ENCODE measurements at places on chromosomes 3 and 15.

GRCh38 chr3:119831022-119831421, 49.1 kb downstream of the NR1I2 start:
- no peak for DNase-seq

DNA sequence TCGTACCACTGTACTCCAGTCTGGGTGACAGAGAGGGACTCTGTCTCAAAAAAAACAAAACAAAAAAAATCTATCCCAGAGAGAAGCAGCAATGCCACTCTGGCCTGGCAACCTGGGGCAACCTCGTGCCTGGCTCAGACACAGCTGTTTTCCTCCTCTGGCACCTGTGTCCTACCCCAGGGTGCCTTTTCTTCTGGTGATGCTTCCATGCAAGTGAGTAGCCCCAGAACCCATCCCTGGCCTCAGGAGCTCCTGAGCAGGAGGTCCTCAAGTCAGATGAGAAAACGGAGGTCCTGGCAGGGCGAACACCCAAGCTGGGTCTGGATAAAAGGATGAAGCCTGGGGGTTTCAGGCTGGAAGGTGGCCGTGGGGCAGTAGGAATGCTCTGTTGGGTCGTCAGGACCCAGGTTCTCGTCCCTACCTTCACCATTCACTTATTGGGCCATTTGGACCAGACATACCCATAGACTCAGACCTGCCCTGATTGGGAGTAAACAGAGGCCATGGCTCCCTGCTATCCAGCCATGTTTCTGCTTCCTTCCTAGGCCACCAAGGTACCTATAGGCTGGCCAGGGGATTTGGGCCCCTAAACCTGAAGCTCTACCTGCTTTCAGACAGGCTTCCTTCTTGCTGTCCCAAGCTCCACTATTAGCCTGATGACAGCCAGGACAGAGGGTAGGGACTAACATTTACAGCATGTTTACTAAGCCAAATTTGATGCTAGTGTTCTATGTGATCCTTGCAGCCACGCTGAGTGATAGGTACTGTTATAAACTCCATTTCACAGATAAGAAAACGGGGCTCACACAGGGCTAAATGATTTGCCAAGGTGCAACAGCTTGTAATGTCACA, 102.2 kb downstream of the DAPK2 start:
- no peak for DNase-seq

DNA sequence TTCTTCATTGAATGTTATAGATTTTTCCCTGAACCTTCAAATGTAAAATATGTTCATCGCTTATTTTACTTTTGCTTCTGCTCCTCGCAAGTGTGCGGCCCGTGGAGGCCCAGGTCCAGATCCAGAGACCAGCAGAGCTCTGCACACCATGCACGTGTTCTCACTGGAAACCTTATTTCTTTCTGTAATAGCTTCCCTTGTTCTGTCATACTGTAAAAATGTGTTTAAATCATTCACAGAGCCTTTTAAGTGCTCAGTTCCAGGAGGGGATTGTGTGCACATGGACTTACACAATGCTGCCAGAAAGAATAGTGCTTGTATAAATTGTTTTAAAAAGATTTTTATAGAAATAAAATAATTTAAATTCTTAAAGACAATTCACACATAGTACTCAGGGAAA, 359.3 kb downstream of the GABRG3 start:
- DNase-seq, result no peak

GRCh38 chr3:141854599-141854998, 21.8 kb upstream of the ATP1B3 start:
- DNase-seq, result no peak

- DNase-seq, result no peak
These were observed 665 bp downstream of the GATM start for GRCh38 chr15:45377609-45378148.

- DNase-seq, result no peak
These were observed 9.4 kb downstream of the SLC6A20 start for GRCh38 chr3:45786801-45787495.

DNA sequence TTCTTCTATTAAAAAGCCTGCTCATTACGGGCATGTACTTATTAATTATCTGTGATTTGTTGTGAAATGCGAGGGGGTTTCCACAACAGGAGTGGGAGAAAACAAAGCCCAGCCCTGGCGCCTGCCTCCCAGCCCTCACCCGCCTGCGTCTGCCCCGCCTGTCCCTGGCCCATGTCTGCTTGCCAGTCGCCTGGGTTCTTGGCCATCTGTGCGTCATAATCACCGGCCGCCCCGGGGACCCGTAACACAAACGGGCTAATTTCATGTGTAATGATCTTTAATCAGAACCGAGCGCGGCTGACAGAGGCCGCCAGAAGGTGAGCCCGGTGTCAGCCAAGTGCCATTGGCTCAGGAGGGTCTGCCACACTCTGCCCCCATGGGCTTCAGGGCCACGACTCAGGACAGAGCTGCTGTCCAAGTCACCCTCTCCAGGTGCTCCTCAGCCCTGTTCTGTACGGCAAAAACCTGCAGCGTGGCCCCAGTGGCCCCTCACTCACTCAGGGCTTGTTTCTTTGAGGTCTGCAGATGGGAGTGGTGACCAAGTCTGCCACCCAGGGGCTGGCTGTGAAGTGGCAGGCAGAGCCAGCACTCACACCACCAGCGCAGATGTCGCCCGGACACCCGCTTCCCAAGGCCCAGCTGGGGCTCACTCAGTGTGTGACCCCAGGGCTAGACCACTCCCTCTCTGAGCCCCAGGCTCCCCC, 28.8 kb upstream of the TMEM115 start:
- no peak for DNase-seq

DNA sequence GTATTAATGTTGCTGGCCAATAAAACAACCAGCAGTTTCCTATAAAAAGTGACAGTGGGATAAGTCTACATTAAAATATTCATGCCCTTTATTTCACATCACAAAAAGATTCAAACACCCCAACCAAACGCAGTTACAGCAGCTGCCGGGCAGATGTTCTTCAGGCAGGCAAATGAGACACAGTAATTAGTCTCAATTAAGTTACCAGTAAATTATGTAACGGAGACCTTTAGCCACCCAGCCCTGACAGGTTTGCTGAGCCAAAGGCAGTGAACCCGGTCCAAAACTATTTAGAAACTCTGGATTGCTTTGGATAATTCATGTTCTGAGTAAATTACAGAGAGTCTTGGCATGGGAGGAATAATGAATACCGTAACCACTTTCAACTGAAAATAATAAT, 289.2 kb upstream of the LYSMD4 start:
- DNase-seq, result no peak

DNA sequence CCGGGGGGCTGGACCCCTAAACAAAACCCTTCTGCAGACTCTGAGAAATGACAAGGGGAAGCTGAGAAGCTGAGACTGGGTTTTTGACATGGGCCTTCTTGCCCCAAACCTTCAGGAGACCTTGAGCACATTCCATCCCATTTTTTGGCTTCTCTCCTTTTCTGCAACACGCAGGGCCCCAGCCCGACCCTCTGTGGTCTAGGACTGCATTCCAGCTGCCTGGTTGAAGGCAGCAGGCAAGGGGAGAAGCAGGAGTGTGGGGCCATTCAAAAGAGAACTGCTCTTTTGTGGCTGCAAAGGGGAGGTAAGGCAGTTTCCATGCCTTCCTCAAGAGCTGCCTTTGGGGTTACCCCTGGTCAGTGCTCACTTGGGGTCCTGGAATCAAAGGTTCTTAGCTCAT, 263.0 kb downstream of the TLE3 start:
- DNase-seq, result no peak

GRCh38 chr15:50702762-50703334, 16.3 kb upstream of the TRPM7 start:
- DNase-seq, result no peak

DNA sequence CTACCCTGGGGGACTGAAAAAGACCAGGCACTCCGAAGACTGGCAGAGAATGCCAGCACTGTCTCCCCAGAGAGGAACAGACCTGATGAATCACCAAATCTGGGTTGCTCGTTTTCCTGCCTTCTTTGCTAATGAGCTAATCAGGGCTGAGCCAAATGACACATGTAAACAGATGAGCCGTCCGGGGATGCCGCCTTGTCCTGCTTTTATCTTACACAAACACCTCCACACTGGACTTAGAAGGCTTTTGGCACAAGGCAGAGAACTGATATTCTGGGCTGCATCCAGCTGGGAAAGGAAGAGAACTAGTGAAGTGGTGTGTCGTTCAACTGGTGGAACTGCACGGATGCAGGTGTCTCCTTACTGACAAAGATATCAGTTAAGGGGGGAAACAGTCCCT, 88.1 kb downstream of the MECOM start:
- DNase-seq, result no peak

DNA sequence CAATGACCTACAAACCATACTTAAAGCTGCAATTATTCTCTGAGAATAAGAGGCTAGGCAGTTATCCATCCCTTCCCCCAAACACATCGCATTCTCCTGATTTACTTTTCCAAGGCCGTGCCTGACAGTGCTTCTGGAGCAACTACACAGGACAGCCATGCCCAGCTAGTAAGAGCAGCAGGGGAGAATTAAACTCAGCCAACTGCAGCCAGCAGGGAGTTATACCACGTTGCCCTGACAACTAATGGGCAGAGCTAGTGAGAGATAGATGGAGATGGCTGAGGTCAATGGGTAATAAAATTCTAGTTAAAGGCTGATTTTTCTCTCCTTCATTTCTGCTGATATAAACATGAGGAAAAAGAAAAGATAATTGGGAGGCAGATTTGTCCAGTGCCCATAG, 193.8 kb upstream of the PPP2R3A start:
- no peak for DNase-seq

- DNase-seq, result no peak
These were observed 50.0 kb upstream of the ARHGEF26 start for GRCh38 chr3:154071146-154071545.

- DNase-seq, result no peak
These were observed 13.2 kb downstream of the ISG20 start for GRCh38 chr15:88651971-88652370.

- DNase-seq, result no peak
These were observed 188.3 kb downstream of the RSL24D1 start for GRCh38 chr15:55008421-55008820.

GRCh38 chr3:123151251-123151705, 50.5 kb upstream of the SEC22A start:
- DNase-seq, result no peak

GRCh38 chr15:85748729-85749128, 46.0 kb downstream of the KLHL25 start:
- DNase-seq, result peak; percentile 34

GRCh38 chr15:34360298-34360697, 6.7 kb downstream of the LPCAT4 start:
- no peak for DNase-seq

DNA sequence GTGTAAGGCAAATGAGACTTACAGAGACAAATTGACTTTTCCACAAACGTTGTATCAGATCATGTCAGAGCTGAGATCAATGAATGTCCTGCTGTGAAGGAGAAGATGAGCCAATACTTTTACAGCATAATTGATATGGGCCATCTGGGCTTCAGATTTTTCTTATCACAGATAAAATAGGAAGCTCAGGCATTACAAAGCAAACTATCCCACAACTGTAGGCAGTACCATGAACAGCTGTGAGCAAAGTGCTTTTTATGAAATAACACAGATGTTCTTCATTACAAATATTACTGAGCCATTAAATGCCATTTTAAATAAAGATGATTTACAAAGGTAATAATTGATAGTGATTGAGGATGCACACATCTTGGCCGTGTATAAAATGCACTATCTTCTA, 852.3 kb downstream of the OTOL1 start:
- DNase-seq, result no peak

GRCh38 chr3:194404365-194405140, 5.5 kb upstream of the GP5 start:
- DNase-seq, result peak; percentile 54

DNA sequence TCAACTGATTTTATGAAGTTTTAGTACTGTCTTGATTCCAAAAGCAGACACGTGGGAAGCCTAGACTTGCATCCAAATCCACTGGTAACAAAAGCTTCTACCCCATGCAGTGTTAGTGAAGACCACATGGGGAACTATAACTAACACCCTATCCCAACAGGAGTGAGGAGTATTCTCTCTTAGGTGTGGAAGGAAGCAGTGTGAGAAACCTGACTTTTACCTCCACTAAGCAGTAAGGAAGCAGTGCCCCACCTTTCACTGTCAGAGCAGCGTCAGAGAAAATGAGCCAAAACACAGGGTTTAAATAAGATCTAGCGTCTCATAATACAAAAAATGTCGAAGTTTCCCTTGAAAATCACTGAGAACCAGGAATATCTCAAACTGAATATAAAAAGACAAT, 60.5 kb downstream of the DLG1 start:
- no peak for DNase-seq

GRCh38 chr3:121431726-121432517, 113.9 kb downstream of the POLQ start:
- DNase-seq, result no peak

DNA sequence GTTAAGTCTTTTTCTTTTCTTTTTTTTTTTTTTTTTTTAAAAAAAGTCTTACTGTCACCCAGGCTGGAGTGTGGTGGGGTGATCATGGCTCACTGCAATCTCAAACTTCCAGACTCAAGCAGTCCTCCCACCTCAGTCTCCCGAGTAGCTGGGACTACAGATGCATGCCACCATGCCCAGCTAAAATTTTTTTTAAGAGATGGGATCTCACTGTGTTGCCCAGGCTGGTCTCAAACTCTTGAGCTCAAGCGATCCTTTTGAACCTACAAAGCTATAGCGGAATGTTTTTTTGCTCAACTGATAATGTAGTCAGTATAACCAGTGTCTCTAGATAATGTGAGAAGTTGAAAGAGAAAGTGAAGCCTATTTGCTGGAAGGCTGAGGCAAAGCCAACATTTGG, 3.9 kb upstream of the IGF2BP2 start:
- DNase-seq, result no peak

DNA sequence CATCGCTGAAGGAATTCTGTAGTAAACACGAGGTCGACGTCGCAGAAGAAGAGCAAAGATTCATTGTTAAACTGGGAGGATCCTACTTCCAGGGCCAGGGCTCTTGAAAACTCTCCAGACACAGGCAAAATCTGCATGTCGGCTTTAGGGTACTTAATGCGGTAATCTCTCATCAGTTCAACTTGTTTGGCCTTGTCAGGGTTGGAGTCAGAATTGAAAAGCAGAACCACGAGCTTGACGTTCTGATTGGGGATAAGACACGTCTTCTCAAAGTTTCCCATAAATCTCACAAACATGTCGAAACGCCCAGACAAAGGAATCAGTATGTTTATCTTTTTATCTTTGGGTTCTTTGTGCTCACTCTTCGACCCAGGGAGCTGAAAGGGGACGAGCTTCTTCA, 74.0 kb downstream of the CHSY1 start:
- DNase-seq, result no peak

- DNase-seq, result no peak
These were observed 53.0 kb upstream of the ROPN1 start for GRCh38 chr3:124044956-124045355.

All from activated naive CD4-positive, alpha-beta T cell treated with anti-CD3 and anti-CD28 coated beads, Interleukin-2, amount 50 U/mL, for 72 hours (primary cell).